Stimulated activated CD4-positive, alpha-beta T cell treated with anti-CD3 and anti-CD28 coated beads, Interleukin-1b, Interleukin-23, amount 100 ng/mL, for 24 hours (primary cell): ENCODE measurements at places on chromosomes 2 and 18.

GRCh38 chr2:12031866-12032265 lies 285.4 kb downstream of the LPIN1 start:
- DNase-seq = no peak

- no peak for DNase-seq
Measured at GRCh38 chr2:236968101-236968879, 117.4 kb upstream of the COPS8 start.

DNA sequence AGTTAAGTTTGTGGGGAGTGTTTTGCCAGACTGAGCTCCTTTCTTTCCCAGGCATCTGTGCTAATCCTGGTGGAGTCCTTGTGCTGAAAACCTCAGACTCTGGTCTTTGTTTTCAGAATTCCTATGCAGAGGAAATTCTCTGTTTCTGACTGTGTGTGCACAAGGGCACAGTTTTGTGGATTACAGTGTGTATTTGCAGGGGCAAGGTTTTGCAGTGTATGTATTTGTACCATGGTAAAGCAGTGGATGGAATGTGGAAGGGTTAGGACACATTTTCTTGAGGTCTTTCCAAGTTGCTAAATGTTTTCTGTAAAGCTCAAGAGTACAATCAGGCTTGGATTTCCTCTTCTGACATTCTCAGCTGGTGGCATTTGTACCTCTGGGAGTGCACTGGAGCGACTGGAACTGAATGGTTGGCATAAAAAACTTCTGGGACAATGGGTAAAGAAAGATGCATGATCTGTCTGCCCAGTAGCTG lies 139.5 kb upstream of the RND3 start:
- no peak for DNase-seq

GRCh38 chr2:10990561-10991111 lies 78.9 kb downstream of the KCNF1 start:
- DNase-seq = no peak

GRCh38 chr2:171208657-171209056 lies 48.0 kb upstream of the TLK1 start:
- DNase-seq = no peak

GRCh38 chr2:160205505-160205904 lies 5.4 kb upstream of the ITGB6 start:
- DNase-seq = no peak

DNA sequence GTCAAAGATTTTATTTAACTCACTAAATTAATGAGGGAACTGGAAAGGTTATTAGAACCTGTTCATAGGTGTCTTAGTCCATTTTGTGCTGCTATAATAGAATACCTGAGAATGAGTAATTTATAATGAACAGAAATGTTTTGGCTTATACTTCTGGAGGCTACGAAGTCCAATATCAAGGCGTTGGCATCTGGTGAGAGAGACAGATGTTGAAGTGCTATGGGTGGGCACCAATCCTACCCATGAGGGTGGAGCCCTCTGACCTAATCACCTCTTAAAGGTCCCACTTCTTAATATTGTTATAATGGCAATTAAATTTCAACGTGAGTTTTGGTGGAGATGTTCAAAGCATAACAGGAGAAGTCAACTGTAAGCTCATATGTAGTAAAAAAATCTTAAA lies 5.1 kb downstream of the RPIA start:
- no peak for DNase-seq

DNA sequence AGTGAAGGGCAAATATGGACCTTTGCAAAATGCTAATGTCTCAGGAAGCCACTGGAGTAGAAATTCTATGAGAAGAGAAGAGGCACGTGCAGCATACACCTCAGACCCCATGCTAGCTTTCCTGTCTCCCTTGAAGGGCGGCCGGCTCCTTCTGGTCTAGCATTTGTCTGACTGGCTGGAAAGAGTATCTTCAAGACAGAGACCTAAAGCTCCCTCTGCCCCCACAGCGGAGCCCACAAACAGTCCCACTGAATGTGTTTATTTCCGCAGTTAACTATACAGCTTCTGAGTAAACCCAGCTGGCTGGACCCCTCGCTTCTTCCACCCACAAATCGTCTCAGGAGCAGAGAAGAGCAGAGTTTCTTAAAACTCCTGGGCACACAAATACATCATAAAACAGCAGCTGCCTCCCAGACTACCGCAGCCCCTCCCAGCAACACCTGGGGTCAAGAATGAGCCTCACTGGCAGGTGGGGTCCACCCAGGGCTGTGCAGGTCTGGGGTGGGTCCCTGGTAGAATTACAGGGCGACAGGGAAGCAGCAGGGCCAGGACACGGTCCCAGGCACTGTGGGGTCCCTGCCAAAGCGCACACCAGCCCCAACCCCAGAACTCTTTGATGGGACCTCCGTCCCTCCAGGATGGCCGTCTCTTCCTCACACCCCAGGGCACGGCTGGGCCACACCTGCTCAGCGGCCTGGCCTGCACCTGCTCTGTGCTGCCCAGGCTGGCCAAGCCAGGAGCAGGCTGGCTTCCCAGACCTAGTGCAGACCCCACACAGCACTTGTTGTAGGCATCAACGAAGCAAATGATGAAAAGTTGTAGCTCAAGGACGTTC lies 103.8 kb downstream of the PXDN start:
- no peak for DNase-seq

DNA sequence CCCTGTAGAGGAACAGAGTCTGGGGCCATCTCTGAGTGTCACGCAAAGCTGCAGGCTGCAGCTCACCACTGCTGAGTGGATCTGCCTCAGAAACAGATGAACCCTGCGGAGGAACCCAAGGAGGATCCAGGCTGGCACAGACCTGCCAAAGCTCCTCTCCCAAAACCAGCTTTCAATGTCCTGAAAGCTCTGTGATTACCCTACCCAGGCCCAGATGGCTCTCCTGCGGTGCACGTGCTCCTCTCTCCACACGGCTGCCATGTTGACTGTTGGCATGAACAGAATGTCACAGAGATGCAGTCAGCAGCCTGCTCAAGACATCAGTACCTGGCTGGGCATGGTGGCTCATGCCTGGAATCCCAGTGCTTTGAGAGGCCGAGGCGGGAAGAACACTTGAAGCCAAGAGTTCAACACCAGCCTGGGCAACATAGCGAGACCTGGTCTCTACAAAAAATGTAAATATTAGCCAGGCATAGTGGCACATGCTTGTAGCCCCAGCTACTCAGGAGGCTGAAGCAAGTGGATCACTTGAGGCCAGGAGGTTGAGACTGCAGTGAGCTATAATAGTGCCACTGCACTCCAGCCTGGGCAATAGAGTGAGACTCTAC lies 216.8 kb downstream of the MGAT5 start:
- DNase-seq = no peak

GRCh38 chr2:2026252-2026831 lies 282.0 kb upstream of the PXDN start:
- DNase-seq = no peak

GRCh38 chr2:162473-163382 lies 101.1 kb downstream of the SH3YL1 start:
- DNase-seq = no peak

GRCh38 chr2:238131761-238132462 lies 6.6 kb upstream of the KLHL30 start:
- DNase-seq = no peak

GRCh38 chr2:23363831-23364230 lies 21.1 kb upstream of the KLHL29 start:
- DNase-seq = no peak

DNA sequence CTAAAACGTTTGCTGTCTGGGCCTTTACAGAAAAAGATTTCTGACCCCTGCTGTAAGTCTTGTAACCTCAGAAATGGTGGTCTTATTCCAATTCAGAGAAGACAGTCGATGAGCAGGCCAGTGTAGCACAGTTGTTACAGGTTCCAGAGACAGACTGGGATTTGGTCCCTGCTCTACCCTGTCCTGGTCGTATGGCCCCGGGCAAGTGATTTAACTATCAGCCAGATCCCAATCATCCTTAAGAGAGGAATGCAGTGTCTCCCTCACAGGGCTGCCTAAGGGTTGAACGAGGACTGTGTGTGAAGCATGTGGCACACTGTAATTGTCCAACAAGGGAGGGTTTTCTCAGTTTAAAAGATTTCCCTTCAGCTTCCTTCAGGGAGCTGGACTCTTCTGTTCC lies 47.2 kb downstream of the HK2 start:
- DNase-seq = no peak

GRCh38 chr2:162676515-162676914 lies 162.1 kb downstream of the KCNH7 start:
- DNase-seq = no peak

- no peak for DNase-seq
Measured at GRCh38 chr2:9112079-9112721, 94.4 kb upstream of the ASAP2 start.

- DNase-seq = no peak
Measured at GRCh38 chr2:39497082-39497801, 60.2 kb upstream of the MAP4K3 start.
